Astrocyte (in vitro differentiated cells and primary cell): ENCODE measurements at places on chromosomes 4 and X. TPM values are rescaled to one million over a fixed set of nuclear protein-coding genes. Genes with fewer than 3 reads are reported as not detected.

- H3K4me3 ChIP-seq, result no peak overlapping the region
- no peaks in the 10 kb centered on the region for H3K36me3 ChIP-seq
- DNase-seq, result no peak
- H3K4me1 ChIP-seq, result no peaks in the 10 kb centered on the region
- no peak overlapping the region for H3K27ac ChIP-seq
These were observed 27.9 kb upstream of the BBS7 start for GRCh38 chr4:121898150-121898549.

- DNase-seq, result no peak
- H3K27me3 ChIP-seq, result no peaks in the 10 kb centered on the region
- H3K4me1 ChIP-seq, result no peaks in the 10 kb centered on the region
- no peak overlapping the region for H3K4me3 ChIP-seq
These were observed 1052.6 kb downstream of the RPA4 start for GRCh38 chrX:97936296-97936695.

Gene PGAM4
- 0.32 TPM in 1 of 2 replicates, not detected in the other for total RNA-seq

Gene PWWP3B
- 3.1 and 3.3 TPM in 2 replicates for total RNA-seq

Gene XPNPEP2
- not detected in 2 replicates for total RNA-seq
